Activated T-cell treated with anti-CD3 and anti-CD28 coated beads, Interleukin-2, amount 50 U/mL, for 4 hours (primary cell): ENCODE measurements at places on chromosomes 11 and 22. TPM values are rescaled to one million over a fixed set of nuclear protein-coding genes. Genes with fewer than 3 reads are reported as not detected.

- no peak for DNase-seq
Observed at GRCh38 chr11:83695046-83695445, 408.9 kb upstream of the CCDC90B start.

DNA sequence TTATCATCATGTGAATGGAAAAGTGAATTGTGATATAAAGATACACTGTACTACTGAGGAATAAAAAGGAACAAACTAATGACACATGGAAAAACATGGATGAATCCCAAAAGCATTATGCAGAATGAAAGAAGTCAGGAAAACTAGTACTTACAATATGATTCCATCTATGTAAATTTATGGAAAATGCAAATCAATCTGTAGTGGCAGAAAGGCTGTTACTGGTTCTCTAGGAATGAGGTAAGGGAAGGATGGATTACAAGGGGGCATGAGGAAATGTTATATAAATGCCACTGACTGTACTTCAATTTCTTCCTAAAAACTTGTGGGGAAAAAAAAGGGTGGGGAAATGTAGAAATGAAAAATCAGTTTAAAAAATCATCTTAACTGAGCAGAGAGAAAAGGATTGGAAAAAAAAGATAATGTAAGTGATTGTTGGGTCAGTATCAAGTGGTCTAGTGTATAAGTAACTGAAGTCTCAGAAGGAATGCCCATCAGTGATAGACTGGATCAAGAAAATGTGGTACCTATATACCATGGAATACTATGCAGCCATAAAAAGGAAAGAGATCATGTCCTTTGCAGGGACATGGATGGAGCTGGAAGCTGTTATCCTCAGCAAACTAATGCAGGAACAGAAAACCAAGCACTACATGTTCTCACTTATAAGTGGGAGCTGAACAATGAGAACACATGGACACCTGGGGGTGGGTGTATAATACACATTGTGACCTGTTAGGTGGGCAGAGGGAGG is 48.8 kb downstream of the USP35 start:
- DNase-seq = no peak

- no peak for DNase-seq
Observed at GRCh38 chr22:23121000-23121421, 20.8 kb downstream of the RSPH14 start.

DNA sequence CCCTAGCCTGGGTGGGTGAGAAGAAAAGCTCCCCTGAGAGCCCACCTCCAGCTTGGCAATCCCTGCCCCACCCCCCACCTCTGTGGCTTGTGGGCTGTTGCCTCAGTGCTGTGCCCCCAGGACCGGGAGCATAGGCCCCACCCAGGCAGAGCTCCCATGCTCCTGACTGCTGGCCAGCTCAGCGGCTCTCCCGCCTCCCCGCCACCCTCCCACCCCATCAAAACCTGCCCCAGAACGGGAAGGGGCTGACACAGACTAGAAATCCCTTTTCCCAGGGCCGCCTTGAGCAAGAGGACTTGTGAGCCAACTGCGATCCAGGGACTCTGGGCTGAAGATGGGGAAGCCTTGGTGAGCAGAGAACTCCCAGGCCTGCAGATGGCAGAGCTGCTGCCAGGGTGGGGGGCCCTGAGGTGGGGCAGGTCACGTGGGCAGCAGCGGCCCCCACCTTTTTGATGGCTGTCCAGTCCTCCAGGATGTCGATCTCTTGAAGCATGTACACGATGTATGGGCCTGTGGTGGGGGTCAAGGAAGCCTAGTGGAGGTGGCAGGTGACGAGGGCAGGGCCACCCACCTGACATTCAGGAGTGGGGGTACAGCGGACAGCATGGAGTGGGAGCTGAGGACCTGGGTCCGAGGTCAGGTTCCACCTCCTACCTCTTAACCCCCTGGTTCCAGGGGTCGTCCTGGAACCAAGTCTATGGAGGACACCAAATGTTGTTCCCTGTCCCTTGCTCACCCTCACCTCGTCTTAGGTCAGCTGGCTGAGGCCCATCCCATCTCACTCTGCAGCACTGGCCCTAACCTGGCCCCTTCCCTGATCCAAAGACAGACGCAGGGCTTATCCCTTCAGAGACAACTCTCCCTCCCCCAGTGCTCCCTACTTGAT is 2.3 kb upstream of the RIN1 start:
- DNase-seq = no peak

- DNase-seq = no peak
Observed at GRCh38 chr11:133058501-133058900, 473.8 kb downstream of the OPCML start.

DNA sequence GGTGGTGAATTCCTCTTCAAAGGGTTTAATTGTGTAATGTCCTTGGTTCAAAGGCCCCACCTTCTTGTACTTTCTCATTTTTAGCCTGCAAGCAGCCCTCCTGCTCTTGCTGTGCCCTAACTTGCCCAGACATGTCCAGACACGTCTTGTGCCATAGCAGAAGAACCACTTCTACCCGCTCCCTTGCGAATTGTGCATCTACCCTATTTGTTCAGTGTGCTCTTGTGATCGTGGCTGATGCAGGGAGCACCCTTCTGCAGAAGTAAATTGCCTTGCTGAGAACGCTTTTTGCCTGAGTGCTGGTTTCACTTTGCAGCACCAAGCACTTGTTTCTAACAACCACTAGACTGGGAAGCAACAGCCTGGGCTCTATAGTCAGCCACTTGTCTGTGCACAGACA is 249.4 kb downstream of the SBF2 start:
- DNase-seq = no peak

GRCh38 chr11:121592708-121593107 is 139.9 kb upstream of the SORL1-AS1 start:
- DNase-seq = no peak

DNA sequence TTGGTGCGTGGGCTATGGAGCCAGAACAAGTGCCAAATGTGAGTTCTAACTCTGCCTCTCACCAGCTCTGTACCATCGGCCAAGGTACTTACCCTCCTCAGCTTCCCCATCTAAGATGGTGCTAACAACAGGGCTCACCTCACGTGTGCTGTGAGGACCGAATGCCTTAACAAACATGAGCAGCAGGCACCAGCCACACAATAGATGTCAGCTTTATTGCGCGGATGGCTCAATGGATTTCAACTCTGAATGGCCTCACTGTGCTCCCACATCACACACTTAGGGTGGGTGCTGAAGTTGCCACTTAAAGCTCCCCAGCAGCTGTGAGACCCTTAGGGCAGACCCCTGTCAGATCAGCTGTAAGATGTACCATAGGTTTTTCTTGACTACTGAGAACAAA is 24.1 kb downstream of the RELT start:
- DNase-seq = no peak

Gene LAYN
- total RNA-seq = 0.43 TPM

Gene TAF6L
- 27.2 TPM for total RNA-seq

Gene CCDC88B
- 97.9 TPM for total RNA-seq

Gene APOC3
- total RNA-seq = 2.0 TPM

Gene SPECC1L
- 33.6 TPM for total RNA-seq
